ENCODE measurements at places on chromosomes 1 and 21.
A peak's percentile ranks its signal among the peaks of the same experiment; 100 is the strongest.

DNA sequence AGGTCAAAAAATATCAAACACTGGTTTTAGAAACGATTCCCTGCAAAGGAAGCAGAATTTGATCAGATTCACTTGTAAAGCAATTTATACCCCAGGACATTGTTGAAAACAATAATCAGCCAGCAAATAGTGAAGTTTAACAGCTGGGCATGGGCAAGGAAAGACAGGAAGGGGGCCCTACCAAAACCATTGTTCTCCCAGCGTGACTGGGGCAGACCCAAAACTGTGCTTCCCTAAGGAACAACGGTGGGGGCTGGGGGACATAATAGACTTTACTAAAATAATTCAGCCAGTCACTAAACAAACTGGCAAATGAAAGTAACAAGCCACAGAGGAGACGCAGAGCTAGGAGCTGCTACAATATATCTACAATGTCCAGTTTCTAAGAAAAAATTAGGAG is 100.2 kb downstream of the AHCTF1 start:
- DNase-seq: no peak

DNA sequence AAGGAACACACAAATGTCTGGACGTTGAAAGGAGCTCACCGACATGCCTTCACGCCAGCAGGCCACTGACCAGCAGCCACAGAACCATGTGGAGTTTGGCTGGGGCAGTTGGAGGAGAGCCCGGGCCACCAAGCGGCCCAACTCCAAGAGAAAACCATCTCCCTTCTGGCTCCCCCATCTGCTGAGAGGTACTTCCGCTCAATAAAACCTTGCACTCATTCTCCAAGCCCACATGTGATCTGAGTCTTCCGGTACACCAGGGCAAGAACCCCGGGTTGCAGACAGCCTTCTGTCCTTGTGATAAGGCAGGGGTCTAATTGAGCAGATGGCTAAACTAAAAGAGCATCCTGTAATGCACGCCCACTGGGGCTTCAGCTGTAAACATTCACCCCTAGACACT is 24.4 kb downstream of the RGS4 start:
- DNase-seq: no peak

DNA sequence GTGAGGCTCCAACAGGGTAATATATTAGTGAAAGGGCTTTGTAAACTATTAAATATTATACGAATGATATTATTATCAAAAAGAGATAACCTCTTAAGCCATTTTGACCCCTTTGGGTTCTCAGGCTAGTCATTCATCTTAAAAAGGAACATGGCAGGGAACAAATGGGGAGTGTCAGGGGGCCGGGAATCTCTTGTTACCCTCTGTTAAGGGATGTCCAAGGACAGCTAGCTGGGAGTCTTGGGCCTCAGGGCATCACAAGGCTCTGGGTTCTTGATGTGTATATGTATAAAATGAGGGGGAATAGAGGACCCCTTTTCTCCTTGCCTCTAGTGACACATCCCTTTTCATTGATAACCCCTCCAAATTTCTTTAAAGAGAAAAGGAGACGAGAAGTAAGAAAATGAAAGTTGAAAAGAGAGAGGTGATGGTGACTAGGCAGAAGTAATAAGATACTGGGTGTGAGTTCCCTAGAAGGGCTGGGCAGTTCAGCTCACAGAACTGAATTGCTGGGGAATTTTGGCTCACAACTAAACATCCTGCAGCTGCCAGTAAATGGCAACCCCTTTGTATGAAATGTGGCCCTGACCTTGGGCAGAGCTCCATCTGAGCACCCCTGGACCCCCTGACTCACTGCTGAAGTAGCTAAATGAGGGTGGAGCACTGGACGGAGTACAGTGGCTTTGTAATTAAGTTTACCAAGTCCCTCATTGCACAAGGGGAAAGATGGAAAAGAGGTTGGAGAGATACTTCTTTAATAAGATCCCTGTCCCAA is 20.0 kb upstream of the ZNF326 start:
- DNase-seq: no peak

GRCh38 chr1:70403759-70404158 is 7.3 kb upstream of the CTH start:
- no peak for DNase-seq

DNA sequence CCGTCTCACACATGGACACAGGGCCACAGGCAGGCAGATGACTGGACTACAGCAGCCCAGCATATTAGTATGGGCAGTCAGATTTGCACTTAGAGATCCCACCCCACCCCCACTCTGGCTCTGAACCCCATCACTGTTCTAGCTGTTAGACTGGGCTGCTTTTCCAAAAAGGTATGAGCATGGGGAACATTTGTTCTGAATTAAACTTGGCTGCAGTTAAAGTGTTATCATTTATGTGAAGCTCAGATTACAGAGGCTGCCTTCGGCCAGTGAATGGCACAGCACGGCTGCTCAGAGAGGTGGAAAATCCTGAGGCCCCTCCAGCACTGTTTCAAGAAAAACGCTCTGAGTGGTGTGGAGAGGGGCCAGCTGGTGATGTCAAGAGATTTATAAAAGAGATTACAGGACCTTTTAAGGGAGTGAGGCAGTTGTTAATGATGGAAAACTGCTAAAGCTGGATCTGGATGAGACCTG is 6.9 kb upstream of the NOS1AP start:
- no peak for DNase-seq

DNA sequence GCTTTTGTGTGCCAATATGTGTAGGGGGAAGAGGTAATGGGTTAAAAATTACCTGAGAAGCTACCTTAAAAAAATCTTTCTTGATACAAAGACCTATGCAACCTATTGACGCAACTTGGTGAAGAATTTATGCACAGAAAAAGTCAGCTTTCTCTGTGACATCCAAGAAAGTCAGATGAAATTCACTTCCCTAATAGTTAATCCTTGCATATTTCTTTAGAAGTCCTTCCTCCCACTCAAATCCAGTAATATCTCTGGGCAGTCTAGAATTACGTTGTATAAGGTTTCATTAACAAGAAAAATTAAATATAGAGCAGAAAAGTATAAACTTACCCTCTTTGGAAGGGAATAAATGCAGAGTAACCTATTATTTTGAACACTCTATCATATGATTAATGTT is 2.9 kb downstream of the UBAP2L start:
- no peak for DNase-seq

DNA sequence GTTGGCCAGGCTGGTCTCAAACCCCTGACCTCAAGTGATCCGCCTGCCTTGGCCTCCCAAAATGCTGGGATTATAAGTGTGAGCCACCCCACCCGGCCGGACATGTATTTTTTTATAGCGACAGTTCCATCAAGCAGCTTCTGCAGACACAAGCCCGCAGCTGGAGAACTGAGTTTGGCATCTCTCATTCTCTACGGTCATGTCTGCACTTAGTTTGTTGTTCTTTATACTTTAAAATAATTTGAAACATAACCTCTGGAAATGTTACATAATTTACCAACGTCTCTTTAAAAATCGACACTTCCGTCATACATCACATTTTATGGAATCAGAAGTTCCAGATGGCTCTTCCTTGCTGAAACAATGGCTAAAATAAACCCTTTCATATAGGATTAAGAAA is 183.6 kb downstream of the DYRK1A start:
- no peak for DNase-seq

GRCh38 chr1:218573925-218574324 is 228.8 kb downstream of the TGFB2 start:
- no peak for DNase-seq

DNA sequence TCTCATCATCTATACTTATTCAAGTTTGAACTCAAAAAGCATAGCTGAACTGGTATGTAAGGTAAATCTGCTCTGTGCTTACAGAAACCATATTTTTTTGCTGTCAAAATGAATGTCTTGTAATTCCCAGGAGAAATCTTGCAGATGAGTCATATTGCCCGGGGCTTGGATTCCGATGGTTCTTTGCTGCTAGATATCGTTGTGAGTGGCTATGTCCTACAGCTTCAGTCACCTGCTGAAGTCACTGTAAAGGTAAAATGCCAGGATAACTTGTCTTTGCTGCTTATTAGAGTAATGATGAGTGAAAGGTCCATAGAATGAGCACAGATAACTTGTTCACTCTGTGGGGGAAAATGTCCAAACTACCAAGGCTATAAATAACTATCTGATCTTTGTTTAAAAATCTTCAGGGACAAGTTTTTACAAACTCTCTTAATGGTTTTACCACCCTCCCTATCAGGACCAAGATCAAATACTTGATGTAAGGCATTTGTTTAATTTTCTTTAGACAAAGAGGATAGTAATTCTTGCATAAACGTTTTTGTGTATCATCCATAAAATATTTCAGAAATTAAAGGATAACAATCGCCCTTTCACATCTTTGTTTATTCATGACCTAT is 222.3 kb downstream of the TPR start:
- DNase-seq: no peak

DNA sequence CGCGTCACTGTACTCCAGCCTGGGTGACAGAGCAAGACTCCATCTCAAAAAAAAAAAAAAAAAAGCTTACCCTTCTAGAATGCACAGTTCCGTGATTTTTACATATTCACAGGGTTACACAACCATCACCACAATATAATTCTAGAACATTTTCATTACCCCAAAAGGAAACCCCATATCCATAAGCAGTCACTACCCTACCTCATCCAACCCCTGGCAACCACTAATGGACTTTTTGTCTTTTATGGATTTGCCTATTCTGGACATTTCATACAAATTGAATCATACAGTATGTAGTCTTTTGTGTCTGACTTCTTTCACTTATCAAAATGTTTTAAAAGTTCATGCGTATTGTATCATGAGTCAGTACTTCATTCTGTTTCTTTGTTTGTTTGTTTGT is 22.8 kb downstream of the SYF2 start:
- DNase-seq: no peak

- peak; percentile 17 for DNase-seq
These were observed 9.5 kb upstream of the BTG2 start for GRCh38 chr1:203295796-203296195.

- no peak for DNase-seq
These were observed 9.9 kb upstream of the NDC1 start for GRCh38 chr1:53847980-53848379.

- no peak for DNase-seq
These were observed 406.7 kb downstream of the RWDD3 start for GRCh38 chr1:95640746-95641145.

GRCh38 chr1:56844545-56845136 is 10.0 kb upstream of the C8A start:
- DNase-seq: no peak

DNA sequence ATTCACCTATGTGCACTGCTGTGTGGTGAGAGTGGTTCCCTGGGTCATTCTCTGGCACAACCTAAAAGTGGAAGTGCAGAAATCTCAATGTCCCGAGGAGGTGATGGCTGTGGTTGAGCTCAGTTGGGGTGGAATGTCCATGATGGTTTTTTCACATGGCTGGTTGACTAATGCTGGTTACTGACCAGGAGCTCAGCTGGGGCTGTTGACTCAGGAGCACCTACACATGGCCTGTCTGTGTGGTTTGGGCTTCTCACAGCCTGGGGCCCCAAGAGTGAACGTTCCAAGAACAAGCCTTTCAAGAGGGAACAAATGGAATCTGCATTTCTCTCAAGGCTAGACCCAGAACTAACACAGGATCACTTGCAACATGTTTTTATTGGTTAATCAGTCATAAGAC is 6.4 kb upstream of the KANK4 start:
- DNase-seq: peak; percentile 34

DNA sequence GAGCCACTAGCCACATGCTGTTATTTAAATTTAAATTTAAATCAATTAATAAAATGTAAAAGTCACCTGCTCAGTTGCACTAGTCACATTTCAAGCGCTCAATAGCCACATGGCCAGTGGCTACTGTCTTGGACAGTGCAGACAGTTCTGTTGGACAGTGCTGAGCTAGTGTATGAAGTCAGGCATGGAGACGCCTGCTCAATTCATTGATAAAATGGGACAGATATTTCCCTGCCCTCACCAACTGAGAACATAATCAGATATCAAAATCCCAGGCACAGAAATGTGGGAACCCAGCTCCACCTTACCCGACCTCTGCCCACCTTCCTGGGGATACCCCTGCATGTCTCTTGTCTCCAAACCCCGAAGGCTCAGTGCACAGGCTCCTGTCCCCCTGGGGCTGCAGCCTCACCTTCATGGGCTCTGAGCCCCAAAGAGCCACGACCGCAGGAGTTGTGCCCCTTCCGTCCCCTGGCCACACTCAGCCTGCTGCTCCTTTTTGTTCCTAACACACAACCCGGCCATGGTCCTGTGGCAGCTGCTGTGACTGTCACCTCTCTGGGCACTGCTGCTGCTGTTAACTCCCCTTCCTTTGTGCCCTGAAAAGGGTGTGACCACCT is 63.5 kb downstream of the TCP10L start:
- DNase-seq: no peak

DNA sequence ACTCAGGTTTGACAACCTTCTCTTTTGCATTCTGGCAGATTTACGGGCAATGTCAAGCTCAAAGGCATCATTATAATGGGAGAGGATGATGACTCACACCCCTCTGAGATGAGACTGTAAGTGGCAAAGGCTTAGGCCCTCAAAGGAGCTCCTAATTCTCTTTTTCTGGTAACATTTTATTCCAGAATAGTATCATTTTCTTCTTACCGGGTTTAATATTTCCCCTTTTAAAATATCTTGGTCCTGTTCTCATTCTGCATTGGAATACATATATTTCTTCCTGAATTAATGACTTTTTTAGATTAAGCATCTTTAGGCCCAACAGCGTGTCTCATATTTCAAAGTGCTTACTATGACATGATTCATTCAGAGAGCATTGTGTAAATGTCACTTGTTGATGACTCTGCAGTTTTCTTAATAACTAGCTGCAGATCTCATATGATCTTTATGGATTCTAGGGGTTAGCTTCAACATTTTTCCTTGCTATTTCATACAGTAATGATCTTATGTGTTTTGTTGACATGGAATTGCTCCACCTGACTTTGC is 1.7 kb downstream of the PITHD1 start:
- no peak for DNase-seq

- peak; percentile 91 for DNase-seq
These were observed 31.2 kb downstream of the DNTTIP2 start for GRCh38 chr1:93847811-93848288.

GRCh38 chr1:189269011-189269410 is 1208.7 kb downstream of the BRINP3 start:
- no peak for DNase-seq

DNA sequence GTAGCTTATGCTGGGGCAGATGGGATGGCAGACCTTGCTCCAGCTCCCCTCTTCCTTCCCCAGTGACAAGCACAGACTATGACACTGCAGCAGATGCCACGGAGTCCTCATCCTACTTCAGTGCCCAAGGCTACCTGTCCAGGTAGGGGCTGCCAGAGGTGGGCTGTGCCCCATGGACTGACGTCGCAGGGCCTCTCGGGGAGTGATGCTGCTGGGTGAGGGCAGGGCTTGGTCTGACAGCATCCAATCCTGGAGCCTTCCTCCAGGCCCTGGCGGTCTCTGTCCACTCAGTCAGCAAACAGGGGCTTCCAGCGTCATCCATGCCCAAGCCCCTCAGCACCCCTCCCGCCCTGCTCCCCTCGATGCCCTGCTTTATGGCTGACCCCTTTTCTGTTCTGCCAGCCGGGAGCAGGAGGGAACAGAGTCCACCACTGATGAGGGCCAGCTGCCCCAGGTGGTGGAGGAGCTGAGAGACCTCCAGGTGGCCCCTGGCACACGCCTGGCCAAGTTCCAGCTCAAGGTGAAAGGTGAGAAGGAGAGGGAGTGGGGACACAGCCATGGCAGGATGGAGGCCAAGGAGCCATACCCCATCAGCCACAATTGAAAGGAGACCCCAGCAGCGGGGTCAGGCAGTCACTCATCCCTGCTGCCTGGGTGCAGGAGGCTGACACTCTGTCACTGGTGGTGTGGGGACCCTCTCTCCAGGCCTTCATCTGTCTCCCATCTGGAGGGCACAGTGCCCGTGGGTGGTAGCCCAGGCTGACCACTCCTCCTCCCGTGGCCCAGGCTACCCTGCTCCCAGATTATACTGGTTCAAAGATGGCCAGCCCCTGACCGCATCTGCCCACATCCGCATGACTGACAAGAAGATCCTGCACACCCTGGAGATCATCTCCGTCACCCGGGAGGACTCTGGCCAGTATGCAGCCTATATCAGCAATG is 73.6 kb downstream of the TRIM11 start:
- DNase-seq: peak; percentile 69
